Psoas muscle (tissue), 8 donors: ENCODE measurements at places on chromosomes 11 and 22. TPM values are rescaled to one million over a fixed set of nuclear protein-coding genes. Genes with fewer than 3 reads are reported as not detected.
A peak's percentile ranks its signal among the peaks of the same experiment; 100 is the strongest.

PARVG gene
- 3.2 TPM for total RNA-seq

- H3K4me1 ChIP-seq = no peaks in the 10 kb centered on the region
- H3K4me3 ChIP-seq = no peak overlapping the region
- H3K36me3 ChIP-seq = no peaks in the 10 kb centered on the region
- DNase-seq = no peak
- H3K27me3 ChIP-seq = no peaks in the 10 kb centered on the region
- no peak overlapping the region for H3K27ac ChIP-seq
Observed at GRCh38 chr11:97751405-97751804, 1269.3 kb upstream of the CNTN5 start.

CBLIF gene
- total RNA-seq = not detected

DNA sequence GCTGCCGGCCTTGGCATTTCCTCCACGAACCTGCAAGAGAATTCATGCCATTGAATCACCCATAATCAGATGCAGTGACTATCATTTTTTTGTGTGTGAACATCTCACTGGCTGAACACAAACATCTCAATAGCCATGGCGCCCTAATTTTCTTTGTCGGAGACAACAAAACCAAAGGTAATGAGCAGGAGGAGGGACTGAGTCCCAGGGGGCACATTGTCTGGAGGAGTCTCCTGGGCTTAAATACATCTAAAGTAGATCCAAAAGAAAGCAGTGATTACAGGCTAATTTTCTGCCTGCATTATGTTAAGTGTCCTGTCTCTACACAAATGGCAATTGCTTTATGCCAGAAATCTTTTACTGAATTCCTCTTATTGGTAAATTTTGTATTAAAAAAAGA is 113.5 kb downstream of the NTM start:
- no peaks in the 10 kb centered on the region for H3K4me1 ChIP-seq
- H3K27me3 ChIP-seq = no peaks in the 10 kb centered on the region
- no peak for DNase-seq
- no peak overlapping the region for H3K27ac ChIP-seq
- H3K4me3 ChIP-seq = no peak overlapping the region

- no peaks in the 10 kb centered on the region for H3K36me3 ChIP-seq
- no peak for DNase-seq
- no peaks in the 10 kb centered on the region for H3K4me1 ChIP-seq
- H3K27ac ChIP-seq = no peak overlapping the region
- peaks cover 2% of the 10 kb centered on the region for H3K27me3 ChIP-seq
Observed at GRCh38 chr11:92707665-92708064, 261.8 kb upstream of the MTNR1B start.

KLHL35 gene
- 0.64 TPM for total RNA-seq

DNA sequence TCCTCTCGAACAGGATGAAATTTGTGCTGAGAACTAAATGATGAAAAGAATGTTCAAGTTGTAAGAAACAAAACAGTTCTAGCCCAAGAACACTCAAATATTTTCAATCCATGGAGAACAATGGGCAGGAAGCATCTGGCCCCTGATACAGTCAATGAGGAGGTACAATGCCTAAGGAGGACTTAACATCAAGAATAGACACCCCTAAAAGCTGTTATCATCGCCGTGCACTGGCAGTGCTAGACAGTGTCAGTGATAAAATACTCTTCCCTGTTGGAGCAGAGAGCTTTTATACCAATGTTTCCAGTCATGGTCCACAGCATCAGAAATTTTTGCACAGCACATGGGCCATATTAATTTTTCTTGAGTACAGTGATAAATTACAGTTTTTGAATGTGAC is 20.2 kb upstream of the VSTM5 start:
- DNase-seq = no peak
- no peaks in the 10 kb centered on the region for H3K4me1 ChIP-seq
- no peaks in the 10 kb centered on the region for H3K27me3 ChIP-seq
- H3K4me3 ChIP-seq = no peak overlapping the region
- H3K27ac ChIP-seq = no peak overlapping the region

- H3K27me3 ChIP-seq = no peaks in the 10 kb centered on the region
- no peaks in the 10 kb centered on the region for H3K4me1 ChIP-seq
- H3K4me3 ChIP-seq = no peak overlapping the region
- no peaks in the 10 kb centered on the region for H3K36me3 ChIP-seq
Observed at GRCh38 chr11:35061516-35062440, 77.2 kb upstream of the CD44 start.

CSF2RB gene
- 1.3 TPM for total RNA-seq

TPH1 gene
- total RNA-seq = not detected

DNA sequence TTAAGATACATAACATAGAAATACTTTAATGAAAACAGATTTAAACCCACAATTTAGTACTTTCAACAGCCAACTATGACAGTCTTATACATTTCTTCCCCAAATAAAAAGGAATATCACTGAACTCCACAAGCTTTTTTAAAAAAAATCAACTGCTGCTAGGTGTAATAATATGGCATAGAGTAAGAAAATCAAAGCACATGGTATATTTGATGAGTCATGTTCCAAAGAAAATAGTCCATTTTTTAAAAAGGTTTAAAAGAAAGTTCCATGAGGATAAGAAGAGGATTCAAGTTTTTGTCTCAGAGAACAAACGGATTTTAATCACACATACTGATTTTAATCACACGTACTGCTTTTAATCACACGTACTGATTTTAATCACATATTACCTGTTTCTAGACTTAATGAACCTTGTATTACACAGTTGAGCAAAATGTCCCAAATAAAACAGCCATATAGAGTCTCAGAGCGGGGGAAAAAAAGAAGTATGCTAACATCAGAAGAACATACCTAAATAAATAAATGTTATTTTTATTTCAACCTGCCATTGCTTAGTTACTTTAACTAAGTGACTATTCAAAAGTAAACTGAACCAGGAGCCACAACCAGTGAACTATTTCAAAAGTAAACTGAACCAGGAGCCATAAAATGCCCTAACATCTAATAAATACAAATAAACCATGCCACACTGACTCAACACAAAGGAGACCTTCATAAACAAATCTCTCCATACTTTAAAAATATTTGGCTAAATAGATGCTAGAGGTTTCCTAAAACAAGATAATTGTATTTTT is 198.4 kb downstream of the SBF2 start:
- no peaks in the 10 kb centered on the region for H3K4me1 ChIP-seq
- H3K36me3 ChIP-seq = no peaks in the 10 kb centered on the region
- no peak for DNase-seq
- no peak overlapping the region for H3K4me3 ChIP-seq

GRCh38 chr11:72685560-72686480 is 11.6 kb upstream of the PDE2A start:
- H3K4me3 ChIP-seq = no peak overlapping the region
- no peak overlapping the region for H3K27ac ChIP-seq
- DNase-seq = peak; percentile 77
- H3K27me3 ChIP-seq = no peaks in the 10 kb centered on the region
- H3K4me1 ChIP-seq = peaks cover 9% of the 10 kb centered on the region

DNA sequence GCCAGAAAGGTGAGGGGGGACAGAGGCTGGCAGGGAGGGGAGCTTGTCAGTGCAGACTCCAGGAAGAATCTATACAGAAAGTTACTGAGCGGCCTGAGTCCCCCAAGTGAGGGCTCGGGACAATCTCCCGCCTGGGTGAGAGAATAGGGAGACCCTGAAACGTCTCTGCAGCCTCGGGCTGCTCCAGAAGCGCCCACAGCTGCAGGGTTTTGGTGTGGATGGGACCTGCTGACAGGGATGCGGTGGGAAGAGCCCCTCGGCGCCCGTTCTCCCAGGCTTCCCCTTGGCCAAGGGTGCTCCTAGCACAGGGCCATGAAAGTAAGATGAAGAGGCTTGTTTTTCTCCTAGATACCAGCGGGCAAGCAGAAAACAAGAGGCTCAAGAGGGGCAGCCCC is 743 bp upstream of the RCE1 start:
- H3K4me1 ChIP-seq = peaks cover 22% of the 10 kb centered on the region
- no peaks in the 10 kb centered on the region for H3K27me3 ChIP-seq
- peaks cover 4% of the 10 kb centered on the region for H3K36me3 ChIP-seq
- H3K27ac ChIP-seq = peak overlapping the region; percentile 98

DNA sequence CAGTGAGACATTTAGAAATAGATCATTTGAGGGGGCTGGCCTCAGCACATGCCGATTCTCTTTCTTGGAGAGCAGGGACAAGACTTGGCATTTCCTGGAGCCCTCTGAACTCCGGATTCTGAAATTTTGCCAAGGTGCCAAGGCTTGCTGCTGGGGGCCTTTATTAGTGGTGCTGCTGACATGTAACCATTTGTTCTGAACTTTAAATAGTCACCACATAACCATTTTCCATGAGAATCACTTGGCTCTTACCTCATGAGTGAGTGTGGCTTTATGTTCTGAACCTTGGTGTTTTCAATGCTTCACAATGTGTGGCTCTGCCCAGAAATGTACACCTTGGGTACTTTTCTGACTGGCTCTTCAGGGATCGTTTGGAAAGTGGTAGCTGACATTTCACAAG is 33.3 kb downstream of the SYT13 start:
- no peak for DNase-seq
- no peak overlapping the region for H3K27ac ChIP-seq
- H3K36me3 ChIP-seq = no peaks in the 10 kb centered on the region
- H3K4me1 ChIP-seq = no peaks in the 10 kb centered on the region

GRCh38 chr11:120680322-120680721 is 168.8 kb downstream of the GRIK4 start:
- DNase-seq = no peak
- H3K4me1 ChIP-seq = no peaks in the 10 kb centered on the region
- no peaks in the 10 kb centered on the region for H3K27me3 ChIP-seq
- no peak overlapping the region for H3K27ac ChIP-seq
- no peak overlapping the region for H3K4me3 ChIP-seq

PIK3C2A gene
- total RNA-seq = 16.6 TPM

- no peak overlapping the region for H3K4me3 ChIP-seq
- H3K4me1 ChIP-seq = peaks cover 44% of the 10 kb centered on the region
- no peaks in the 10 kb centered on the region for H3K36me3 ChIP-seq
- no peak for DNase-seq
- no peaks in the 10 kb centered on the region for H3K27me3 ChIP-seq
Observed at GRCh38 chr22:42639541-42640241, 710 bp downstream of the ATP5MGL start.

ANO5 gene
- total RNA-seq = 39.1 TPM

TEX12 gene
- total RNA-seq = not detected

C11orf91 gene
- not detected for total RNA-seq

EIF1AD gene
- total RNA-seq = 44.5 TPM

- no peak overlapping the region for H3K4me3 ChIP-seq
- no peaks in the 10 kb centered on the region for H3K27me3 ChIP-seq
- no peak overlapping the region for H3K27ac ChIP-seq
Observed at GRCh38 chr11:93249459-93250220, 51.8 kb upstream of the SLC36A4 start.

GRCh38 chr11:15938121-15938611 is 418.2 kb downstream of the SOX6 start:
- no peaks in the 10 kb centered on the region for H3K4me1 ChIP-seq
- no peaks in the 10 kb centered on the region for H3K36me3 ChIP-seq
- H3K27me3 ChIP-seq = no peaks in the 10 kb centered on the region
- H3K4me3 ChIP-seq = no peak overlapping the region
- DNase-seq = no peak
- no peak overlapping the region for H3K27ac ChIP-seq

DNA sequence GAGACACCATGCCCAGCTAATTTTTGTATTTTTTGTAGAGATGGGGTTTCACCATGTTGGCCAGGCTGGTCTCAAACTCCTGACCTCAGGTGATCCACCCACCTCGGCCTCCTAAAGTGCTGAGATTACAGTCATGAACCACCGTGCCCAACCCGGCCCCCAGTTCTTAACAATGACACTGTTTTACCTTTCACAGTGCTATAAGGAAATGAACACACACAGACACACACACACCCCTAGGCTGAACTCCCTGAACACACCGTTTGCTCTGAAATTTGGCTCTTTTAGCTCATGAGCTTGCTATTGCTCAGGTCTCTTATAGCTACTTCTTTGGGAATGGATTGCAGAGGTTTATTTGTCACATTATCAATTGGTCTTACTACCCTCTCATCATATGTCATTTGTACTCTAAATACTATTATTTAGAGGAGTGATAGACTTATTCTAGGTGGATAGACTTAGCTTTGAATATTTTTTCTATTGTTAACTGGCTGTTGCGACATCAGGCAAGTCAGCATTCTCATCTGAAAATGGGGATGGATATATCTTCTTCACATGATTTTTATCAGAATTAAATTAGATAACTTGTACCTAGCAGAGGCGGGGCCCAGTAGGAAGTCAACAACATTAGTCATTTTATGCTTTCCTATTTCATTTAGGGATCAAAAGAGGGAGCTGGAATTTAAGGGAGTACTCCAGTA is 2.1 kb downstream of the LYVE1 start:
- DNase-seq = no peak
- peaks cover under 1% of the 10 kb centered on the region for H3K4me1 ChIP-seq
- H3K27me3 ChIP-seq = no peaks in the 10 kb centered on the region
- no peak overlapping the region for H3K27ac ChIP-seq

LRRC32 gene
- 26.1 TPM for total RNA-seq

- H3K36me3 ChIP-seq = no peaks in the 10 kb centered on the region
- H3K27ac ChIP-seq = no peak overlapping the region
- no peaks in the 10 kb centered on the region for H3K27me3 ChIP-seq
- no peaks in the 10 kb centered on the region for H3K4me1 ChIP-seq
- no peak overlapping the region for H3K4me3 ChIP-seq
- no peak for DNase-seq
Observed at GRCh38 chr11:15640318-15640717, 525.6 kb downstream of the INSC start.

DNA sequence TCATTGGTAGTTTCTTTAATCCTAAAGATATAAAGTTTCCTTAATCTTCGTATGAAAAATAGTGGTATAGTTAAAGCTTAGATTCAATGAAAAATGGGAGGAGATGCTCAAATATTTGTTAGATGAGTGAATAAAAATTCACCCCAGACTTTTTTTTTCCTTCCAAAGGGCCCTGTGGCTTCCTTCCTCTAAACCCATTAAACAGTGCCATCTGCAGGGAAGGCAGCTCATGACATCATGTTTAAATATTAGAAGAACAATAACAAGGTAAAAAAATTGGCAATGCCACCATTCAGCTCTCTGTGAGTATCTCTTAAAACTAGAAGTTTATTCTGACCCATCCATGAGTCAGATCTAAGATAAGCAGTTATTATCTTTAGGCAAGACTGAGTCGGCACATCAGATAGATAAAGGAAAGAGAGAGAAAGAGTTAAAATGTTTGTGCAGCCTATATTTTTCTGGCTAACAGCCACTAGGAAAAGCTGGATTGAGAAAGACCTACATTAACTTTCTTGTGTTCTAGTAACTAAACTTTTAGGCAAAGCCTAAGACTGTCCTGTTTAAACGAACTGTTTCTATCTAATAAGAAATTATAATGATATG is 19.1 kb upstream of the OOSP1 start:
- no peak overlapping the region for H3K4me3 ChIP-seq
- H3K27me3 ChIP-seq = no peaks in the 10 kb centered on the region
- H3K4me1 ChIP-seq = no peaks in the 10 kb centered on the region

DNA sequence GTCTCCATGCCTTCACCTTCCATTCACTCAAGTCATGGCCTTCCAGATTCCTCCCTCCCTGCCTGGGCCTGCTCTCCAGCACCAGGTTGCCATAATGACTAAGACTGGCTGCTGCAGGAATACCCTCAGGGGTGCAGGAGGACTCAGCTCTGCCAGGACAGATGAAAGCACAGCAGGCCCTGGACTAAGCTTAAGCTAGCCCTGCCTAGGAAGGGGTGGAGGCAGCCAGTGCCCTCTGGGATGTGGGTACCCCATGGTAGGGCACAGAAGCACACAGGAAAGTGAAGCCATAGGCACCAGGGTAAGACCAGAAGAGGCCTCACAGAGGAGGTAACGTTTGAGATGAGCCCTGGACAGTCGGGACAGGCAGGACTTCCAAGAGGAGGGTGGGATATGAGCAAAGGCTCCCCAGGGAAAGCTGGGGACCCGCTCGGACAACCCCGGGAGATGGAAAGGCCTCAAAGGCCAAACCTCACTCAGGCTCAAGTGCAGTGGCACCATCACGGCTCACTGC is 3.0 kb upstream of the RIN1 start:
- peaks cover 36% of the 10 kb centered on the region for H3K4me1 ChIP-seq
- H3K27me3 ChIP-seq = no peaks in the 10 kb centered on the region
- H3K27ac ChIP-seq = no peak overlapping the region
